ENCODE measurements at places on chromosomes 7 and 10.

DNA sequence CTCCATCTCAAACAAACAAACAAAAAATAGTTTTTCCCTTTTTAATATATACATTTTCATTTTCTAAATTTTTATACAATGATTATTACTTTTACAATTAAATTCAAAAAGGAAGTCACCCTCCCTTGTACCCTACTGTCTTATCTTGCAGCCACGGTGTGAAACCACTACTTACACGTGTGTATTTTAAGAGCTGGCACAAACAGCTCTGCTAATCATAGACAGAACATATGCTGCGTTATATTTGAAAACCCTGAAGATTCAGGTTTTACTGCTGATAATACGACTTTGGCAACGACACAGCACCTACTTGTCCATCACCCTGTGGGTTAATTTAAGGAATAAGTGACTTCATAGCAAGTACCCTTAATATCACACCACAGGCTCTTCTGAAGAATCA is 991 bp downstream of the ANKRD61 start:
- DNase-seq = no peak

DNA sequence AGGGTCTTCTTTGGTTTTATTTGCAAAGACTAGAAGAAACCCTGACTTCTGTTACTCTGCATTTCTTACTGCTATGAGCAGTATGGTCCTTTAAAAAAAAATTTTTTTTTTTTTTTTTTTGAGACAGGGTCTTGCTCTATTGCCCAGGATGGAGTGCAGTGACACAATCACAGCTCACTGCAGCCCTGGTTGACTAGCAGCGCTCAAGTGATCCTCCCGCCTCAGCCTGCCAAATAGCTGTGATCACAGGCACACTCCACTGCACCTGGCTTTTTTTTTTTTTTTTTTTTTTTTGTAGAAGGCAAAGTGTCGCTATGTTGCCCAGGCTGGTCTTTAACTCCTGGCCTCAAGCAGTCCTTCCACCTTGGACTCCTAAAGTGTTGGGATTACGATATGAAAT is 17.4 kb downstream of the CNNM2 start:
- no peak for DNase-seq

DNA sequence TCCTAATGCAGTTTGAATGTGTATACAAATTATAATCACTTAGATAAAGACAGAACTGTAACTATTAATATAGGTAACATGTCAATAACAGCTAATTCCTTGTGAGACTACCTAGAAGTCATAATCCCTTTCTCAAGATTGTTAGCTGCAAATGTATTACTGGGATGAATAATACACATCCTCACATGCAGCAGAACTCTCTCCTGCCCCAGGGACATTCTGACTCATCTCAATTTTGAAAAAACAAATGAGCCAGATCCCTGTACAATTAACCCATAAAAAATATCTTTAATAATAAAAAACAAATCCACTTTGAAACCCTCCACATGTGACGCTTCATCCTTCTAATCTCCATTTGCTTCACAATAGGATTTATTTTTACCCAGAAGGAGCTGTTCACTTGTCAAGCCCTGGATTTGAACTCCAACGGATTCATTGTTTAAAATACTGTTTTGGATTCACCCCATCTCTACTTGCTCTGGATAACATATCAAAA is 428.4 kb upstream of the TEX47 start:
- no peak for DNase-seq

DNA sequence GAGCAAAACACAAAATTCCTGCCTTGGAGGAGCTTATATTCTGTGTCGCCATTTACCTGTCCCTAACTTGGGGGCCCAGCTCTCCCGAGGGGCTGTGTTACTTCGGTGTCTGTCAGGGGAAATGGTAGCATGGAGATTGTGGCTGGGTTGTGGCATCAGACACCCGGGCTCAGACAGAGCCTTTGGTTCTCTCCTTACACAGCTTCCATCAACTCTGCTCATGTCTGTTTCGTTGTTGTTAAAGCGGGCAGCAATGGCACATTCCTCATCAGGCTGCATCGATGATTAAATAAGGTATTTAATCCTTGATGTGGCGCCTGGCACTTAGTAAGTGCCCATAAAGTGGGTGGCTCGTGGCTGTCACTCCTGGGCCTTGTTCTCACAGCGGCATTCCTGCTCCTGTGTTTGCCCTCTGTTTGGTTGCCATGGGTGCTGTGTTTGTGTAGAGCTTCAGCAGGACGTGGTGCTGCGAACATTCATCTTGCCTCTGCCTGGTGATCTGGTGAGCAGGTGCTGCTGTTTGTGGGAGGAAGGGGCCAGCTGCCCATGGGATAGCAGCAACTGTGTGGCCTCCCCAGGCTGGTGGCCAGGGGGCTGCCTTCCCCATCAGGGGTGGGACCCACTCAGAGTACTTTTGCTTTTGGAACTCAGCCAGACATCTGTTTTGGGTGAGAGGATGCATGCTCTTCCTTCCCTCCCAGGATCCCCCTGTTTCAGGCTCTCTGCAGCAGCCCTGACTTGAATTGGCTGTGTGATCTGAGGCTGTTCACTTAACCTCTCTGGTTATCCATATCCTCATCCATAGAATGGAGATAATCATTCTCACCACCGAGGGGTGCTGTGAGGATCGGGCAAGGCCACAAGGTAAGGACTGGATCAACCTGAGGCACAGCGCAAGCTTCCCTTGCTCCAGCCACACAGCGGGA is 207.2 kb upstream of the SVIL start:
- DNase-seq = no peak

DNA sequence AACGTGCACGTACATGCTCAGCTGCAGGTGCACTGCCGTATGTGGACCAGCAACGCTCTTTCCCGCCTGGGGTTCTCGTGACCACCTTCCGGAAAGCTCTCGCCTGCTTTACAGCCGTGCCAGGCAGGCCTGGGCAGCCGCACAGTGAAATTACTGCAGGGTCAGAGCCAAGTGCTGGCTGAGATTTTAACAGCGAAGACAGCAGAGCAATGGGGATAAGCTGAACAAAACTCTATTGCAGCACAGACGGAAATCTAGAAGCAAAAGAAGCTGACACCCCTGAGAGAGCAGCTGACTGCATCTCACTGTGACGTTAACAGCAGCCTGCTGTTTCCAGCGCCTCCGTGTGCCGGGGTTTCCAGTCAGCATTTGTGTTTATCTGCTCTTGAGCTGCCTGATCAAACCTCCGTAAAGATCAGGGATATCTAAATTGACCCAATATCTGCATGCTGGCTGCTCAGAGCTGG is 179.0 kb downstream of the DIP2C start:
- DNase-seq = no peak

DNA sequence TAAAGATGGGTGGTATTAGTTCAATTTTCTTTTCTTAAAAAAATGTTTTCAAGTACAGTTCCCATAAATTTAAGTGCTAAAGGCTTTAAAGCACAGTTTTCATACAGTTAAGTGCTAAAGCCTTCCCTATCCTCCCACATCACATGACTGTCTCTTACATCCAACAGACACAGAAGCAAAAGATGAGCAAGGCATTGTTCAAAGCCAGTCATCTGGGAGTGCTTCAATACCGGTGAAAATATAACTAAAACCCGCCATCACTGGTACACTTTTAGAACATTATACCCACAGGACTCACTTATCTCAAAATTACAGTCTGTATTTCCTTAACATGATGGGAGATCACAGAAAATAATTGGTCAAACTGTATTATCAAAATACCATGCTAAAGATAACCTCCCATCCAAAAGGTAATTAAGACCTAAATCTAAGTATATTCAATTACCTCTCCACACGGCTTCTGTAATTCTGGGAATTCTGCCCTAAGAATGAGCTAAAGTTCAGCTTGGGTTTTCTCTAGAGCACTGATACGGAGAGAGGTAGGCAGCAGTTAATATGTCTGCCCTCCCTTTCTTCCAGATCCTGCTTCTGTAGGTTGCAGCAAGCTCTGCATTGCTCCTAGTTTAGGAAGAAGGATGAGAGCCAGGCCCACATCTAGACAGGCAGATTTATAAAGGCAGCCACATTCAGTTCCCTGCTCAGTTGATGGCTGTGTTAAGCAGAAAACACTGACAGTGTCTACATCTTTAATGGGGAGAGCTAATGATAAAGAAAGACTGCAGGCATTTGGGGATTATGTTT is 474.8 kb upstream of the PFKP start:
- DNase-seq = no peak

GRCh38 chr10:70901276-70901878 is 13.0 kb upstream of the PCBD1 start:
- DNase-seq = no peak

GRCh38 chr7:28217143-28217542 is 36.5 kb upstream of the JAZF1 start:
- DNase-seq = no peak

DNA sequence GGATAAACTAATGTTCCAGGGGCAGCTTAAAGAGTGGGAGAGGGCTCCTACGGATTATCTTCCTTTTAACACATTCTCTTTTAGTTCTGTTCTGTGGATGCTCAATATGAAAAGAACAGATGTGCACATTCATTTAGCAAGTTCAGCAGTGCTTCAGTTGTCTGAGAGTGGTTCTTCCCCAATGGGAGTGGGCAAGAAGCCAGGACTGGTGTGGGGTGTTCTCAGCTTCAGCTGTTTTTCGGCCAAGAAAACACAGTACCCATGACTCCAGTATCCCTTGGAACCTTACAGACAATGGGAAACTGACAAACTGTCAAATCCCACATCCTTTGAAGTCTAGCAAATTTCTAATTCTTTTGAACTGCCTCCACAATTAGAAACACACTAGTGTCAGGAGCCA is 71.5 kb upstream of the LRRC17 start:
- no peak for DNase-seq

- no peak for DNase-seq
Measured at GRCh38 chr10:96473866-96474265, 39.9 kb downstream of the TLL2 start.

GRCh38 chr7:155306673-155307470 is 9.2 kb downstream of the INSIG1 start:
- no peak for DNase-seq

GRCh38 chr7:82413237-82413636 is 30.3 kb downstream of the CACNA2D1 start:
- DNase-seq = no peak
